ENCODE measurements at places on chromosomes 5 and 9. TPM values are rescaled to one million over a fixed set of nuclear protein-coding genes. Genes with fewer than 3 reads are reported as not detected.

DNA sequence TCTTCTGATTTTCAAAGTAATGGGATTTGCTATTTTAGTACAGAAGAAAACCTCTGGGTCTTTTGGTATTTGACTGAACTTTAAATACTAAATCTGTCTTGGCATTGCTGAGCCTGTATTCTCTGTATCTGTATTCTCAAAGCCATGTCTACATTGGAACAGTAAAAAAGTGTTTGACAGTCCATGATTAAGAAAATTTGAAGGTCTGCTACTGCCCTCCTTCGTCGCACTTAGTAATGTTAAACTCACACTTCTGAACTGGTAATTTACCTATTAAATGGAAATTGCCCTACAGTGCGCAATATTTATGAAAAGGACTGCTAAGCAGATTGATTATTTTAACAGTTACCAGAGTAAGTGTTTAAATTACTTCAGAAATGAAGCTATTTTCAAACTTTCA, 165.7 kb upstream of the SMC2 start:
- no peak for DNase-seq

- no peak for DNase-seq
These were observed 12.4 kb downstream of the FAM200C start for GRCh38 chr5:160387445-160387844.

DNA sequence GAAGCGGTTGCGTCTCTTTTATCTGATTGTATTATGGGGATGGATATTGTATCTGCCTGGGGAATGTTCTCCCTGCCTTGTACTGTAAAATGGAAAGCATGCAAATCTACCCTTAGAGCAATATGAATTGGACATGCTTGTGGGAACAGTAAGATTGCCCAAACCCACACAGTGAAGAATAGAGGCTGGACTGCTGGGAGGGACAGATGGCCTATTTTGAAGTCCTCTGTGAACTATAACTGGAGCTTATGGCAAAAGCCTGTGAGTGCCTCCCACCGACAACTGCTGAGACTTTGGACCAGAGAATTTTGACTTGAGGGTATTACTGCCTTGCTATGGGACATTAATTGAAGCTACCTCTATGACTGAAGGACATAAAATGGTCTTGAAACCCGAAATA, 168.9 kb downstream of the ERCC6L2 start:
- DNase-seq: no peak

GRCh38 chr9:78573205-78573604, 276.3 kb downstream of the PSAT1 start:
- no peak for DNase-seq

GRCh38 chr5:97427235-97427634, 244.2 kb upstream of the RIOK2 start:
- DNase-seq: no peak

GRCh38 chr9:93681269-93682154, 105.1 kb downstream of the PHF2 start:
- DNase-seq: no peak

DNA sequence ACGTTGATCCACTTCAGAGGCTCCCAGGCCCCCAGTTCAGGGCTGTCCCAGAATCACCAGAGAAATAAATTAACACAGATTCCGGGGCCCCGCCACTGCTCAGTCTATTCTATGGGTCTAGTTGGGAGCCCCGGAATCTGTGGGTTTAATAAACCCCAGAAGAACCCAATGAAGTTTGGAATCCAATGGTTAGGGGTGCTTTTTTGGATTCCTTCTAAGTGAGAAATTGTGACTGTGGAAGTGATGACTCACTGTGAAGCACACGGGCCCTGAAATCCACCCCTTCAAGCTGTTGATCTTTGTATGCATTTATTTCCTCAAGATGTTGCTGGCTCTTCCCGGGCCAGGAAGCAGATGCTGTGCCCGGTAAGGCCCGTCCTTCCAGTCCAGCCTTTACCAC, 57.3 kb upstream of the SLC28A3 start:
- no peak for DNase-seq

DNA sequence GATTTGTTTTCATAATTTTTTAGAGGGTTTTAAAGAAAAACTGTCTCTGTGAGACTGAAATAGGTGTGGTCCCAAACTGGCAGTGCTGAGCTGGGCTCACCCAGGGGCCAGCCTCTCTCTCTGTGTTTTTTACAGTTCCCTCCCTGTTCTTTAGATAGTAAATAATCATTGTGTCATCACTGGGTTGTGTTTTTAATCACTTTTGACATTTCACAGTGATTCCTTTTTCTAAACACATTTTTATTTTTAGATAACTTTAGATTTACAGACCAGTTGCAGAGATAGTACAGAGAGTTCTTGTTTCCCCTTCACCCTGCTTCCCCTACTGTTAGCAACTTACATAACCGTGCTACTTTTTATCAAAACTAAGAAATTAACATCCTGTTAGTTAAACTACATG, 44.4 kb downstream of the MAP1B start:
- DNase-seq: no peak

- DNase-seq: no peak
These were observed 151.5 kb upstream of the DAPK1 start for GRCh38 chr9:87346061-87346665.

DNA sequence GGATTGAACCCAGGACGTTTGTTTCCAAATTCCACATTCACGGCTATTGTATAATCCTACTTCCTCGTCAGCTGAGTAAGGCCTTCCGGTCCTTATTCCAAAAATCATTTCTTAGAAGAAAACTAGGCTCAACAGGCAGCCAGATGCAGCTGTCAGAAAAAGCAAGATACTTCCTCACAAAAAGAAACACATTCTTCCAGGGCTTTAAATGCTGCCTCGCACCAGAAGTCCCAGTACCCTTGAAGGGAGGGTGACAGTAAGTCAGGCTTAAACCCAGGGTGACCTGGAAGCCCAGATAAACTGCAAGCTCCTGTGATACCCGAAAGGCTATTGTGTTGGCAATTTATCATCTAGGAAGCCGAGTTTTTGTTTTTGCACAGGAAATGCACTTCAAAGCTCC, 414.0 kb downstream of the NFIB start:
- no peak for DNase-seq

DNA sequence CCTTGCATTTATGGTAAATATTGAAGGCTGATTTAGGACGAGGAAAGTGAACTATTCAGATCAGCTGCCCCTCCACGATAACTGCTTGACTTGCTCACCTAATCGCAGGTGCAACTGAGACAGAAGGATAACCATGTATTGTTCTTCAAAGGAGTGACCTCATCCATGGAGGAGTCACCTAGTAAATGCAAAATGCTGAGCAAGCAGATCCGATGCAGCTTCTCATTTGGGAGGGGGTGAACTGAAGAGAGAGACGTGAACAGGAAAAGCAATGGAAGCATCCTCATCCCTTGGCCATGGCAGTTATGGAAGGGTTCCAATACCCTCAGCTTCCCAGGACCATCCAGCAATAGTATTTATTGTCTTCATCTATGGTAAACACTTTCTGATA, 47.5 kb downstream of the RASGRF2 start:
- no peak for DNase-seq

DNA sequence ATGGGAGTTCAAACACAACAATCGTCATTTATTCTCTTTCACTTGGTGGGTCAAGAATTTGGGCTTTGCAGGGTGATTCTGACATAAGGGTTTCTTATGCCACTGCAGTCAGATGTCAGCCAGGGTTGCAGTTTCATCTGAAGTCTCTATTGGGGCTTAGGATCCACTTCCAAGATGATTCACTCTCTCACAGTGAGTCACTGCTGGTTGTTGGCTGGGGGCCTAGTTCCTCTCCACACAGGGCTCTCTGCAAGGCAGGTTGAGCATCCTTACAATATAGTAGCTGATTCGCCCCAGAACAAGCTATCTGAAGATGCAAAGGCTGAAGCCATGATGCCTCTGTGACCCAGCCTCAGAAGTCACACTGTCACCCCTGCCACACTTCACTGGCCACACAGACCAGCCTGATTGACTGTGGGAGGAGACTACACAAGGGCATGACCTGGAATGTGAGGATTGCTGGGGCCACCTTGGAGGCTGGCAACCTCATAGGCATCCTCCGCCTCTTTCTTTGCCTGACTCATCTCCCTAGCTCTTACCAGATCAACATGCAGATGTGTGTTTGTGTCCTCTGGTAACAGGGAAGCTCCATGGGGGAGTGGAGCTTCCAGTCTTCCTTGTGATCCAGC, 4.5 kb upstream of the CARD19 start:
- no peak for DNase-seq

DNA sequence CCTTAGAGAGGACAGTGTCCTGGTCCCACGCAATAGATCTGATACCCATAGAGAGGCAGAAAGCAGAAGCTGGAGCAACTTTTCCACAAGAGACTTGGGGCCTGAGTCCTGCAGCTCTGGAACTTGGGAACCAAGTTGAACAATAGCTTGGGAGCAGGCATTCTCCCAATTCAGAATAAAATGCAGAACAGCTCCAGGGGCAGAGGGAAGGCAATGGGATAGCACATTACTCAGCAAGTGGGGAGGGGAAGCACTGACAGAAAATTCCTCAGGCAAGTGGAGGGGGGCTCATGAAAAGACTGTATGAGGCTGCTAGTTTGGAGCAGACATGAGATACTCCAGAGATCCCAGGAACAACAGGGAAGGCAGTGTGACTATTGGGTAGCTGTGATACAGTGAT, 513.6 kb downstream of the HINT1 start:
- DNase-seq: no peak

DNA sequence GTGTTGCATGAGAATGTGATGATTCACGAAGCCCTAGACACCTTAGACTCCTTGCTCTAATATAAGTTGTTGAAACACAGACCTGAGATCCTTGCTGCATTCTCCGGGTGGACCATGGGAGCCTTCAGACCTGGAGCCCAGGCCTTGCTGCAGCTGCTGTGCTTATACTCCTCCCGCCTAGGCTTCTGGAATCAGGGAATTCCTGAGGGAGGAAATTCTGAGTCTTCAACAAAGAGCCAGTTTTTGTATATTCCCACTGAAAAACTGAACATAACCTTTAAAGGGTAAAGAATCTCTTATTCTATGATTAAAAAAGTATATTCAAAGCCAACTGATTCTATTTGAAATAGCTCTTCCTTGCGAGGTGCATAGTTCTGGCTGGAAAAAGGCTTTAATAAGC, 245.1 kb upstream of the ELAVL2 start:
- DNase-seq: no peak

GRCh38 chr5:172506251-172506650, 51.9 kb upstream of the SH3PXD2B start:
- DNase-seq: no peak

DNA sequence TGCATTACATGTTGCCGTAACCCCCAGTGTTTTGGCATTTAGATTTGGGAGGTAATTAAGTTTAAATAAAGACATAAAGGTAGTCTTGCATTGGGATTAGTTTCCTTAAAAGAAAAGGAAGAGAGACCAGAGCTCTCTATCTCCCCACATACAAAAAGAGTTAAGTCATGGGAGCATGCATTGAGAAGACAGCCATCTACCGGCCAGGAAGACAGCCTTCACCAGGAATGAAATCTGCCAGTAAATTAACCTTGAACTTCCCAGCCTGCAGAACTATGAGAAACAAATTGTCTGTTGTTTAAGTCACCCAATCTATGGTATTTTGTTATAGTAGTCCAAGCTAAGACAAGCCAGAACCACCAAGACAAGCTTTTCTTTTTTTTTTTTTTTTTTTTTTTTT, 567.0 kb upstream of the CDH18 start:
- no peak for DNase-seq

DNA sequence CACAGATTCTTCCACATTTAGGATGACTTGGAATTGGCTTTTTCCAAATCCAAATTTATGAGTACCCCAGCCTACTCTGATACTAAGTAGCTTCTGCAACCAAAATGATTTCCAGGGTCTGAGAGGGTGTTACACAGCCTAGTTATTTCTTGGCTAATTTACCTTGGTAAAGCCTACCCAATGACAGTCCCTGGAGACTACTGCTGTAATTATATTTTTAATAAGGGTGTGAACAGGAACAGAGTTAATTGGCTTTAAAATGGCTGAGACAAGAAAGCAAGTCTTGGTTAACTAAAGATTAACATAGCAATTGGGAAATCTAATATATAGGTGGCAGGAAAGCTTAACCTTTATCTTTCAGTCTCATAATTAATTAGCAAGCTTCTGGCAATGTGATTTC, 9.3 kb downstream of the PRLR start:
- DNase-seq: no peak

GRCh38 chr5:138065102-138065501, 18.7 kb upstream of the WNT8A start:
- no peak for DNase-seq

GRCh38 chr9:89388084-89388867, 70.0 kb downstream of the SECISBP2 start:
- peak; percentile 76 for DNase-seq

GRCh38 chr5:87899721-87900131, 368.9 kb downstream of the TMEM161B start:
- peak; percentile 73 for DNase-seq

DNA sequence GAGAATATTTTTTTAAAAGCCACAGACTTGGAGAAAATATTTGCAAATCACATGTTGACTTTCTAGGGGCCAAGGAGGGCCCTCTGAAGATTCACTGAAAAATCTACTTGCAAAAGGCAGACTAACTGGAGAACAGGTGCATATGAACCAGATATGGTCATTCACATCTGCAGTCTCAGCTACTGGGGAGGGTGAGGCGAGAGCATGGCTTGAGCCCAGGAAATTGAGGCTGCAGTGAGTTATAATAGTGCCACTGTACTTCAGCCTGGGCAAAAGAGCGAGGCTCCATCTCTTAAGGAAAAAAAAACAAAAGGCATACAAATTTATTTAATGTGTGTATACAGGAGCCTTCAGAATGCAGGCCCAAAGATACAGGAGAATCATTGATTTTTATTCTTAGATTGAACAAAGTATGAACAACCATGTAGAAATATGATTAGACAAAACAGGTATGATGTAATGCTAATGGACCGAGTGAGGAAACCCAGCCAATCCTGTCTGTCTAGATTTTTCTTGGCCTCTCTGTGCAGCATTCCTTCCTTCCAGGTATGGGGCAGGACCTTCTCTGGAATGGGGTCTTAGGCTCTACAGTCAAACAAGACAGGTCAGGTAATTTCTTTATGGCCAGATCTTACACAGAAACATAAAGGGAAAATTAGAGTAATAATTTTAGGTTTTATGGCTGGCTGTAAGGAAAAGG, 15.3 kb upstream of the SLC27A6 start:
- DNase-seq: no peak

- peak; percentile 94 for DNase-seq
These were observed at the start of gene CEP78 for GRCh38 chr9:78235762-78236550. TSS of gene CEP78 (plus strand) at chr9:78236075. CDS start at chr9:78236351, 276 bp downstream.

GRCh38 chr5:93189707-93190120, 391.3 kb downstream of the NR2F1-AS1 start:
- DNase-seq: no peak

- DNase-seq: no peak
These were observed 107.4 kb upstream of the IFNE start for GRCh38 chr9:21589344-21590056.

Gene PCDHAC1
- total RNA-seq: 0.08 TPM

Gene NR5A1
- 0.75 TPM for total RNA-seq

Gene EGFLAM
- total RNA-seq: 35.3 TPM

Gene CHSY3
- total RNA-seq: 0.71 TPM

Gene VCP
- total RNA-seq: 491 TPM

Gene OLFM1
- 7.7 TPM for total RNA-seq
